Nephron progenitor cell (in vitro differentiated cells): ENCODE measurements at places on chromosomes 2 and 18.

- DNase-seq, result no peak
Measured at GRCh38 chr2:31216734-31217133, 581 bp downstream of the CAPN14 start.

GRCh38 chr2:91748902-91749301, 3057.4 kb downstream of the RPIA start:
- DNase-seq, result peak; percentile 5

- no peak for DNase-seq
Measured at GRCh38 chr2:212945526-212945925, 205.9 kb downstream of the IKZF2 start.

- no peak for DNase-seq
Measured at GRCh38 chr2:18077704-18078103, 199.2 kb downstream of the KCNS3 start.

- DNase-seq, result no peak
Measured at GRCh38 chr2:157443795-157444640, at the start of gene CYTIP. Gene CYTIP (minus strand): TSS chr2:157444089. CDS start chr2:157444020, 69 bp downstream.

DNA sequence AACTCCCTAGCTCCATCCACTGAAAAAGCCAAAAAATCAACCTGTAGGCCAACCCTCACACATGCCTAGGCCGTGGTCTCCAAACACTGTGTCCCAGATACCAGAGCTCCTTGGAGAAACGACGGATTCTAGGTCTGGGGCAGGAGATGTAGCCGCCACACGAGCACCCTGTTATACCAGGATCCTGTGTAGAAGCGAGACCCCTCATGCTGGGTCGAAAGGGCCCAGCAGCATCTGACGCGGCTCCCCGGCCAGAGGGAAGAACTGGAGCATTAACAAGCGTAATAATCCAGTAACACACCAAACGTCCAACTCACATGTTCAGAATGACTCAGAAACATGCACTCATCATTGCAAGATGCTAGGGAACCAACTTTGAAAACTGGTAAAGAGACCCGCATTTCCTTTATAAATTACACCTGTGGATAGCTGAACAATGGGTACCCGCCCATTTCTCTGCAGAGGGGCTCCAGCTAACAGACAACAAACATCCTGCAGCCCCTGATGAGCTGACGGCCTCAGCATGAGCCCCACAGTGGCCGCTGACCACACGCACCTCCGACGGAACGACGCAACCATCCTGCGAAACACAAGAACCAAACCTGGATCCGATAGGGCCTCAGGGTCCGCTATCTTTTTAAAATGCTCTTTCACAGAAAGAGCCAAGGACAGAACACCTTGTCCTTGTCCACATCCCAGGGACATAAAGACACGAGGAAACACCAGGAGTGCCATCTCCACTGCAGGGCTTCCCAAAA, 14.2 kb downstream of the SLC66A2 start:
- DNase-seq, result no peak

DNA sequence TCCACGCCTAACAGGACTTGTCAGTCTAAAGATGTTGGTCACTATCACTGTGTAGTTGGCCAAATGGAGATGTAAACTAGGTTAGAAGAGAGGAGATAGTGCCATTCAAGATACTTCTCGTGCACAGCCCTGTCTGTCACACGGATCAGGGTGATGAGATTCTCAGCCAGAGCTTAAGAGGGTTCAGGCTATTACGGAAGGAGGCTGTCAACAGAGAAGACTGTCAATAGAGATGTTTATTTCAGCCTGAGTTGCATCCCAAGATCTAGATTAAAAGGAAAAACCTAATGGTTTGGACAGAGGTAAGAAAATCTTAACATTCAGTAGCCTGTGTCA, 83.4 kb downstream of the AAK1 start:
- no peak for DNase-seq

GRCh38 chr2:69097148-69097610, 84.2 kb downstream of the ANTXR1 start:
- DNase-seq, result no peak

GRCh38 chr2:148548716-148549400, 95.7 kb upstream of the EPC2 start:
- DNase-seq, result no peak

DNA sequence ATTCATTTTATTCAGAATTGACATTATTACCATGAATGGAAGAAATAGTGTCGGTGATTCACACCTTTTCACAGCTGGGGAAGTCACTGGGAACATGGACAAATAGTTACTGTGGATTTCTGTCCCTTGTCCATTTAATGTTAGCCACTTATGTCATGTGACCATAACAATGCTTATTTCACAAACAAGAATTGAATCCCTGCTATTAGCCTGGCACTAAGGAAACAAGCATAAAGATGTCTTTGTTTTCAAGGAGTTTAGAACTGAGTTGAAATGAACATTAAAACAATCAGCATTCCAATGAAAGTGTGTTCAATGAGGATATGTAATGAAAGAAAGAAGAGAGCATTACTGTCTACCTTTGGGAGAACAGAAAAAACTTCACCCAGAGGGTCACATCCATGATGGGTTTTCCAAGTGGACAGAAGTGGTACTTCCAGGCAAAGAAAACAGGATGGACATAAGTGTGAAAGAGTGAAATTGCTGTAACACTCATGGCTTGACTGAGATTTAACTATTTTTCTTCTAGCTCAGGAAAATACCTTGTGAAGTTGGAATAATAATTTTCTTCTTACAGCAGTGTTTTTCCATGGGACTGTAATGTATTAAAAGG, 324.5 kb upstream of the UBE2E3 start:
- no peak for DNase-seq

GRCh38 chr18:24414349-24415003, 12.0 kb upstream of the IMPACT start:
- no peak for DNase-seq

GRCh38 chr2:47569658-47570475, 166.9 kb downstream of the MSH2 start:
- peak; percentile 50 for DNase-seq

DNA sequence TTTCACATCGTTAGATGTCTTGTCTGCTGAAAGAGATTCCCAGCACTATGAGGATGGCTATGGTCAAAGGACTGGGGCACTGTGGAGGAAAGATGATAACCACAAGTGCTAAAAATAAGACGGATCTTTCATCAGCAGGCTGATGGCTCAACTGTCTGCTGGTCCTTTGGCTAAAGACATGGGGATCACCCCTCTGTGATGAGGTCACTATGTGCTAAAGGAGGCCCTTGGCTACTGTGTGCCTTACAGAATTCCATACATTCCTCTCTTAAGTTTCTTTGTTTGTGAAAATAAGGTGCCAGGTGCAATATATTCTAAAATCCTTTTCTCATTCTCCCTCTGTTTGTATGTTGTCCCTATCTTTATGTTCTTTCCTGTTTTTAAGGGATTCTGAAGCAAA, 39.7 kb upstream of the LYPD6 start:
- no peak for DNase-seq

- DNase-seq, result no peak
Measured at GRCh38 chr18:32036506-32037180, 18.0 kb downstream of the RNF125 start.

DNA sequence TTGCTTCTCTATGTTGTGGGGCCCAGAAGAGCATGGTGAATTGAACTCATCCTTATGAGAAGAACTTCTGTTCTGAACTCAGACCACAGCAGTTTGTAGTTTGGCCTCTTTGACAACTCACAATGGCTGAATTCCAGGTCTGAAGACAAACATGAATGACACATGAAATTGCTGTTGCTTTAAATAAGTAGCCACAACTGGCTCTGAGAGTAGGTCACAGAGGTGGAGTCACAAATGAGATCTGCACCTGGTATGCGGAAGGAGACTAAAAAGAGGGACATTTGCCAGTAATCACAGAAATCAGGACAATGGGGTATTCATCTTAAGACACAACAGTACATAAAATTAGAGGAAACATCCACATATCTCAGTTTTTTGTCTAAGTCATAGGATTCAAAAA, 290.3 kb upstream of the MMADHC start:
- no peak for DNase-seq

GRCh38 chr18:74234326-74235171, 57.2 kb downstream of the CYB5A start:
- no peak for DNase-seq

DNA sequence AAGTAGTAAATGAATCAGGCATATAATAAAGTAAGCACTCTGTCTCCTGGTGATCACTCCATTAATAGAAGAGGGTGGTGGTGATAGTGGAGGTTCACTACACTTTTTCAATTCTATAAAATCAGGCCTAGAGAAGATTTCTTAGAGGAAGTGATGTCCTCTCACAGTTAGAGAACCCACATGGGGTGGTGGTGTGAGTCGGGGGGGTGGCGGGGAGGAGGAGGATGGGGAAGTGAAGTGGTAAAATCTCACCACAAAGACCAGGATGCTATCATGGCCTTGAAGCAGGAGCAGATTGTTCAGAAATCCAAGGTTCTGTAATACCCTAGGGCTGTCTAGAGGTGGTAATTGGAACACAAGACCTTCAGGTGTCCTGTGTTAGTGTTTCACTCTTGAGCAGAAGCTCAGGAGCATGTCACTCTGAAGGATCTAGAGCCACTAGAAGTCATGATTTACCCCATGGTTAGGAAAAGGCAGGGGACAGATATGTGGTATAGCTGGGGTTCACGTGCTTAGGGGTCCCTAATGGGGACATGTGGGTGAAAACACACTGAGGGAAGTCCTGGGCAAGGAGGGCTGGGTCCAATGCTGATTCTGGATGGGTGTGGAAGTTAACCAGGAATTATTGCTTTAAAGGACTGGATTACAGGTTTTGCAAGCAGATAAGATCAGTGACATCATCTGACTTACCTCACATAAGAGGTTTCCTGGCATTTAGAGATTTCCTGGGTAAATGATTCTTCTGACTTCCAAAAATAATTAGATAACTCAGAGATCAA, 31.0 kb downstream of the RNF125 start:
- DNase-seq, result no peak

DNA sequence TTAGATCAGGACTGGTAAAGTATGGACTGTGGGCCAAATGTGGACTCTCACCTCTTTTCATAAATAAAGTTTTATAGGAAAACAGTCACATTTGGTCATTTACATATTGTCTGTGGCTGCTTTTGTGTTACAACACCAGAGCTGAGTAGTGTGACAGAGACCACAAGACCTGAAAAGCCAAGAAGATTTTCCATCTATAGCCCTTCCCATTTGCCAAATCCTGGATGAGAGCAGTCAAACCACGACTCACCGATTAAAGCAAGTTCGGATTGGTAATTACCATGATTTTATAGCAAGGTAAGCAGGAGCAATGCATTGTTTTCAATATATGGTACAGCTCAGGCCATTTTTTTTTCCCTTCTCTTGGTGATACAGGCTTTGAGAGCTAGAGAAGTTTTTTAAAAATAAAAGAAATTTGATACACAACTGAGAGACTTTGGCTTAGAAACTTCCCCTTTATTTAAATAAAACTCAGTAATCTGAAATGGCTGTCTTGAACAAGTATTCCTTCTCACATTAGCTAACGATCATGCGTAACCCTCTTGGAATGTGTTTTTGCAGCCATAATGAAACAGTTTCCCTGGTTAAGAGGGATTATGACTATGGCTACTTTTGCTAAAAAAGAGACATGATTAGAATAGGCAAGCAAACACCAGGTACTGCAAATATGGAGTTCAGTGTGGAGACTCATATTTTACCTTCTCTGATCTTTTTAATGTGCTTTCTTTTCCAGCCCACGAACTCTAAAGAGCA, 9.5 kb upstream of the MALL start:
- no peak for DNase-seq

DNA sequence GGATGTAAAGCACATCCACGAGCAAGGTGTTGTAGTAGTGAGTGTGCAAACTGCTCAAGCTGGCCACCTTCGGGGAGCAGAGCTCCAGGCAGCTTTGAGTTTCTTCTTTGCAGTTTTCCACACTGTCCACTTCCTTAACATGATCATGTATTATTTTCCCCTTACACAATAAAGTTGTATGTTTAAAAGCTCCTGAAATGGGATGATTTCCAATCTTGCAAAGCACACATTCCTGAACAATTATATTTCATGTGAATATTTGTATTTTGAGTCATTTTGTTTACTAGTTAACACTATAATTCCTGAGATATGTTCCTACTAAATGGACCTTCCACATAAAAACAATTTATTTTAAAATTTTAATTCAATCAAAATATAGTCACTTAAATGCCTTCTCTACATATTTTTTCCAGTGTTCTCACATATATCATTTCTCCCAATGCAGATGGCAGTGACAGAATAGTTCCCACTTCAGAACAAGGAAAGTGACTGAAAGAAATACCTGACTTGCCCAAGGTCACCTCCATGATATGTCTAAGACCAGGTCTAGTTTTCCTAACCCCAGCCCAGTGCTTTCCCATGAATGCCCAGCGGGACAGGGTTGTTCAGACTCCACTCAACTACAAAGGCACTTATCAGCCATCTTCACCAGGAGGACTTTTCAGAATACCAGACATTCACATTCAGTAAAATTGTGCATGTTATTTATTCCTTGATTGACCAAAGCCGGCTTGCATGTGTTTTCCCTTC, 5.5 kb downstream of the CYB5A start:
- no peak for DNase-seq

DNA sequence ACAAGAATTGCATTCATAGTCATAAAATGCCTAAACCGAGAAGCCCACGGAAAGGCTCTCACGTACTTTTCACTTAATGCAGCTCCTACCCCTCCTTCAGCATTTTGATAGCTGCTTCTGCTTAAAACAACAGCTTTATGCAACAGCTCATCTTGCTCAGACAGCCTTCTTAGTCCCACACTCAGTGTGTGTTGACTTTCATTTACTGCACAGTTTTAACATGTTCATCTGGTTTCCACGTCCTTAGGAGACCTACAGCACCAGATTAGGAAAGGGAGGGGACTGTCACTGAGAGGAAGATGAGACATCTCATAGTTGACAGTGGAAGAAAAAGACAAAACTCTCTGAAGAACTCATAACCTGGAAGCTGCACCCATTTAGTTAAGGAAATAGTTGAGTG, 435.4 kb downstream of the SETBP1 start:
- no peak for DNase-seq

- DNase-seq, result no peak
Measured at GRCh38 chr2:101847661-101848339, 144.0 kb upstream of the IL1R2 start.

- DNase-seq, result no peak
Measured at GRCh38 chr18:14098428-14098827, 33.8 kb downstream of the ZNF519 start.

GRCh38 chr2:105409717-105410116, 10.9 kb upstream of the FHL2 start:
- DNase-seq, result no peak

- no peak for DNase-seq
Measured at GRCh38 chr2:179272406-179273192, 8.0 kb upstream of the SESTD1 start.
